ENCODE measurements at places on chromosomes 4 and X. TPM values are rescaled to one million over a fixed set of nuclear protein-coding genes. Genes with fewer than 3 reads are reported as not detected.

Gene HTRA3
- 12.6 TPM for total RNA-seq

Gene PNMA3
- not detected for total RNA-seq

Gene NRK
- total RNA-seq: not detected

Gene MAGEA9B
- total RNA-seq: not detected

Gene F9
- not detected for total RNA-seq

Gene ADGRA3
- total RNA-seq: 21.1 TPM

Gene RAB9B
- 5.5 TPM for total RNA-seq

Gene DMD
- 53.5 TPM for total RNA-seq
